ENCODE measurements at places on chromosomes 7 and 10.

DNA sequence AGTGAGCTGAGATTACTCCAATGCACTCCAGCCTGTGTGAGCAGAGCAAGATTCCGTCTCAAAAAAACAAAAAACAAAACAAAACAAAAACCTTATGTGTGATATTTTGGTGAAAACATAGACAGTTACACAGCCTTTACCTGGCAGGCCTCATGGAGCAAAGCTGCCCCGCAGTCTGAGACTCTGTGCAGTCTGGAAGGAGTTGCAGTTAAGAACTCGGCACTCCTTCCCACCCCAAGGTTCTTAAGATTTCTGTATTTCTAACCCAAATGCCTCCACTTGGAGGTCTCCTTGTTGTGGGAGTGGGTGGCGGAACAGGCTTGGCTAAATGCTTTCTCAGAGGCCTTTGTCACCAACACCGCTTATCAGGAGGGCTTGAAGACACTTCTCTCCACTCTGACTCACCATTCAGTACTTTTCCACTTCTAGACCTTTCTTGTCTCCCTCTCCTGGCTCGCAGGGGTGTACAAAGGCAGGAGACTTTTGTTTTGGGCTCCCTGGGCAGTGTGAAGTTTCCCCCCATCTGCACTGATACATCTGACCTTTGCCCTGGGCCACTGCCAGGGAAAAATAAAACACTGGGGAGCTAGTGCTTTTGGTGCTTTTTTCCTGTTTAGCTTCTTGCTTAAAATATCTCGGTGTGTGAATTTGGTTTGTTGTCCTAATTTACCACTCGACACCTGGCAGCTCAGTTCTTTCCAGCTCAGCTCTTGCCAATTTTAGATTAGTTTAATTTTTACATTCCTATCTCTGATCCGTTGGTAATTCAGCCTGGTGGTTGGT, 51.3 kb upstream of the MAGI2 start:
- DNase-seq = no peak
- peaks cover 43% of the 10 kb centered on the region for H3K4me1 ChIP-seq
- H3K27me3 ChIP-seq = no peaks in the 10 kb centered on the region
- no peaks in the 10 kb centered on the region for H3K36me3 ChIP-seq
- peak overlapping the region; percentile 5 for H3K4me3 ChIP-seq

GRCh38 chr10:62900829-62901571, 84.8 kb upstream of the EGR2 start:
- no peak overlapping the region for H3K4me3 ChIP-seq
- no peaks in the 10 kb centered on the region for H3K4me1 ChIP-seq
- H3K36me3 ChIP-seq = no peaks in the 10 kb centered on the region
- H3K27me3 ChIP-seq = peaks cover 15% of the 10 kb centered on the region

- no peaks in the 10 kb centered on the region for H3K36me3 ChIP-seq
- H3K4me1 ChIP-seq = 0 out of 2 replicates have a peak, but pooled peaks cover 3% of the 10 kb centered on the region
- no peak for DNase-seq
- H3K4me3 ChIP-seq = no peak overlapping the region
Measured at GRCh38 chr10:44937196-44938005, 22.2 kb upstream of the RASSF4 start.

- H3K27ac ChIP-seq = no peak overlapping the region
- peaks cover 61% of the 10 kb centered on the region for H3K4me1 ChIP-seq
- no peaks in the 10 kb centered on the region for H3K36me3 ChIP-seq
- H3K4me3 ChIP-seq = no peak overlapping the region
- DNase-seq = no peak
Measured at GRCh38 chr10:119283818-119284217, 76.4 kb downstream of the GRK5 start.

- peaks cover 44% of the 10 kb centered on the region for H3K36me3 ChIP-seq
- no peaks in the 10 kb centered on the region for H3K4me1 ChIP-seq
- no peak overlapping the region for H3K4me3 ChIP-seq
Measured at GRCh38 chr10:90887555-90887954, 15.8 kb downstream of the RPP30 start.

GRCh38 chr10:22545643-22546042, 168.7 kb downstream of the PIP4K2A start:
- H3K27ac ChIP-seq = no peak overlapping the region
- H3K4me3 ChIP-seq = no peak overlapping the region
- H3K36me3 ChIP-seq = no peaks in the 10 kb centered on the region
- H3K4me1 ChIP-seq = no peaks in the 10 kb centered on the region
- no peaks in the 10 kb centered on the region for H3K27me3 ChIP-seq

GRCh38 chr7:68014031-68014736, 1017.6 kb downstream of the TYW1 start:
- no peaks in the 10 kb centered on the region for H3K4me1 ChIP-seq
- H3K4me3 ChIP-seq = no peak overlapping the region
- no peaks in the 10 kb centered on the region for H3K27me3 ChIP-seq
- no peak overlapping the region for H3K27ac ChIP-seq
- H3K36me3 ChIP-seq = no peaks in the 10 kb centered on the region
- DNase-seq = no peak

- no peak for DNase-seq
- no peaks in the 10 kb centered on the region for H3K27me3 ChIP-seq
- H3K4me3 ChIP-seq = no peak overlapping the region
- no peak overlapping the region for H3K27ac ChIP-seq
- no peaks in the 10 kb centered on the region for H3K36me3 ChIP-seq
Measured at GRCh38 chr10:85407088-85407487, 959.5 kb downstream of the GRID1 start.

GRCh38 chr7:105187302-105188169, 173.5 kb downstream of the KMT2E start:
- H3K27ac ChIP-seq = no peak overlapping the region
- no peaks in the 10 kb centered on the region for H3K4me1 ChIP-seq
- no peak overlapping the region for H3K4me3 ChIP-seq

DNA sequence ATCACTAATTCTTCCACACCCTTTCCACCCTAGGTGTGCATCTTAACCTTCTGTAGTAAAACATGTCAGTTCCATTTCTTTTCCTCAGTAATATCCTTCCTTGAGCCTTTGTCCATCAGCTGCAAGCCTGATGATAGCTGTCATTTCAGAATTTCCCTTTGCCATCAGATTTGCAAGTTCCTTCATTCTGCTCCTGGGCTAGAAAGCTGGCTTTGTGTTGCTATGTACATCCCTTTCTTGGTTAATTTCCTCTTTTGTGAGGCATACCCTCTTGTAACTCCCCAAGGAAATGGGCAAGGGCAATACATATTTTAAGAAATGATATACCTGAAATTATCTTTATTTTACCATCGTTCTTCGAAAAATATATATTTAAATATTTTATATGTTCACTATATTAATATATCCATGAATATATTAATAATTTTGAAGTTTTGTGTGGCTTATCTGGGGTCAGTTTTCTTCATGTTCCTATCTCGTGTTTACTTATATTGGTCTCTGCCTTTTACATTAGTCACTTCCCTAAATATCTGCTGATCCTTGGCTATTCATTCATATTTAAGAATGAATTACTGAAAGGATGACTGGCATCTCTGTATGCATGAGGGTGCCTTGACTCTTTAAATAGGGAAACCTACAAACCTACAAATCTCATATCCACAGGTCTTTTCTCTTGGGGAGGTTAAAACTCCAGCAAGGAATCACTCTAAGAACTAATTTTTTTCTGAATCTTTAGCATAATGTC, 143.8 kb downstream of the ZNF22 start:
- peaks cover 6% of the 10 kb centered on the region for H3K27me3 ChIP-seq
- H3K36me3 ChIP-seq = no peaks in the 10 kb centered on the region
- H3K27ac ChIP-seq = no peak overlapping the region
- no peak overlapping the region for H3K4me3 ChIP-seq

- H3K27me3 ChIP-seq = no peaks in the 10 kb centered on the region
- H3K36me3 ChIP-seq = no peaks in the 10 kb centered on the region
- H3K4me3 ChIP-seq = no peak overlapping the region
- no peak for DNase-seq
- no peak overlapping the region for H3K27ac ChIP-seq
Measured at GRCh38 chr10:5639066-5639465, 27.3 kb downstream of the ASB13 start.

DNA sequence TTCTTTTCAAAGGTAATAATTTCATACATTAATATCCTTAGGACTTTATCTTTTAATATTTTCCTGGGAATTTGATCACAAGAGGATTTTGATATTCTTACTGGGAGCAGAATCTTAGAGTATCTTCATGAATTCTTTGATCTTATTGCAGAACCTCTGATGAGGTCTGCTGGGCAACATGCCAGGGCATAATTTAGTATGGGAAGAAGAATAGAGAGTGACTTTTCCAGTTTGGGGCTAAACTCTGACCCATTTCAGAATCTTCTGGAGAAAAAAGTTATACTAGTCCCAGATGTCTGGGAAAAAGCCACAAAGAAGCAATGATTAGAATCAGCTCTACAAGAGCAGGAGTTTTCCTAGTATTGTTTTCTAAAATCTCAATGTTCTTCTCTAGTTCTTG, 28.0 kb upstream of the RSU1 start:
- no peak for DNase-seq
- H3K4me1 ChIP-seq = peaks cover 9% of the 10 kb centered on the region
- peak overlapping the region; percentile 87 for H3K27ac ChIP-seq
- no peaks in the 10 kb centered on the region for H3K27me3 ChIP-seq

DNA sequence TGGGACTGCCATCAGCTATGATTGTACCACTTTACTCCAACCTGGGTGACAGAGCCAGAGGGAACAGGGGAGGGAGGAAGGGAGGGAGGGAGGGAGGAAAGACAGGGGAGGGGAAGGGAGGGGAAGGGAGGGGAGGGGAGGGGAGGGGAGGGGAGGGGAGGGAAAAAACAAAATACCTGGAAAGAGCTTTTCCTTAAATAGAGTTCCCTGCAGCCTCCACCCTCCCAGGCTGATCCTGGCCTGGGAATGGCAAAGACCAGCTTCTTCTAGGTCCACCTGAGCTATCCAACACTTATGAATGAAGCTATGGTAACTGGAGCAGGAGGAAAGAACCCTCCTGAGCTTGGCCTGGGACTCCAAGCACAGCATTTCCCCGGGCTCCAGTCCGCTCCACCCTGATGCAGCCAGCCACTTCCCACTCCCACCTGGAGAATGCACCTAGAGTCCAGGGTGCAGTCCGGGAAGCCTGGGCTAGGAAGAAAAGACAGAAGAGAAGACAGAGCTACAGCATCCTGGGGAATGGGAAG, 66.1 kb downstream of the GRID1 start:
- no peak for DNase-seq
- no peak overlapping the region for H3K4me3 ChIP-seq
- H3K36me3 ChIP-seq = no peaks in the 10 kb centered on the region
- no peaks in the 10 kb centered on the region for H3K4me1 ChIP-seq

GRCh38 chr7:47614450-47614849, 32.5 kb upstream of the TNS3 start:
- H3K4me1 ChIP-seq = peaks cover 36% of the 10 kb centered on the region
- no peaks in the 10 kb centered on the region for H3K36me3 ChIP-seq
- DNase-seq = no peak
- H3K27me3 ChIP-seq = no peaks in the 10 kb centered on the region

- H3K36me3 ChIP-seq = no peaks in the 10 kb centered on the region
- no peak overlapping the region for H3K4me3 ChIP-seq
- DNase-seq = no peak
- no peaks in the 10 kb centered on the region for H3K27me3 ChIP-seq
- no peak overlapping the region for H3K27ac ChIP-seq
- no peaks in the 10 kb centered on the region for H3K4me1 ChIP-seq
Measured at GRCh38 chr7:113054938-113055337, 31.7 kb downstream of the GPR85 start.

GRCh38 chr7:98250789-98251188, 1.2 kb downstream of the TECPR1 start:
- no peak for DNase-seq
- H3K4me1 ChIP-seq = peaks cover 9% of the 10 kb centered on the region
- H3K36me3 ChIP-seq = no peaks in the 10 kb centered on the region
- no peaks in the 10 kb centered on the region for H3K27me3 ChIP-seq
- no peak overlapping the region for H3K4me3 ChIP-seq
- no peak overlapping the region for H3K27ac ChIP-seq

- H3K36me3 ChIP-seq = no peaks in the 10 kb centered on the region
- H3K27me3 ChIP-seq = no peaks in the 10 kb centered on the region
- H3K27ac ChIP-seq = no peak overlapping the region
- peaks cover 18% of the 10 kb centered on the region for H3K4me1 ChIP-seq
Measured at GRCh38 chr10:69505636-69506318, 54.5 kb downstream of the TSPAN15 start.

GRCh38 chr10:29873941-29874484, 185.4 kb downstream of the JCAD start:
- no peak overlapping the region for H3K27ac ChIP-seq
- H3K27me3 ChIP-seq = no peaks in the 10 kb centered on the region
- no peak overlapping the region for H3K4me3 ChIP-seq
